H9 (cell line): ENCODE measurements at places on chromosomes 11 and 22. TPM values are rescaled to one million over a fixed set of nuclear protein-coding genes. Genes with fewer than 3 reads are reported as not detected.

OOSP2 gene
- not detected in 2 replicates for total RNA-seq

KRTAP5-2 gene
- total RNA-seq = not detected in 2 replicates

- DNase-seq = no peak
These were observed 133.1 kb upstream of the TBCEL start for GRCh38 chr11:120890609-120891320.

DNA sequence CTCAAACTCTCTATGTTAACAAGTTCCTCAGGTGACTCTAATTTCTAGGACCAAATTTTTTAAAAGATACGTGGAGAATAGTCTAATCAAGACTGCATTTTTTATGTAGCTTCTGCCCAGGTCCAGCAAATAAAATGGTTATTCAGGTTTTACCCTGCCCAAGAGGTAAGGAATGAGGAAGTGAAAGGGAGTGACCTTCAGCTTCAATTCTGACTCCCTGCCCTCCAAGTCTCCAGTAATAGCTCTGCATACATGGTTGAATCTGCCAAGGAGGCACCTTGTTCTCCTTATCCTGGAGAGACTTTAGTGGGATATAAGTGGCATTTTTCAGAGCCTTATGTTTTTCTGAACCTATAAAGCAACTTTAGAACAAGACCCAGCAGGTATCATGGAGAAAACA, 15.5 kb downstream of the MUC15 start:
- DNase-seq = no peak

DNA sequence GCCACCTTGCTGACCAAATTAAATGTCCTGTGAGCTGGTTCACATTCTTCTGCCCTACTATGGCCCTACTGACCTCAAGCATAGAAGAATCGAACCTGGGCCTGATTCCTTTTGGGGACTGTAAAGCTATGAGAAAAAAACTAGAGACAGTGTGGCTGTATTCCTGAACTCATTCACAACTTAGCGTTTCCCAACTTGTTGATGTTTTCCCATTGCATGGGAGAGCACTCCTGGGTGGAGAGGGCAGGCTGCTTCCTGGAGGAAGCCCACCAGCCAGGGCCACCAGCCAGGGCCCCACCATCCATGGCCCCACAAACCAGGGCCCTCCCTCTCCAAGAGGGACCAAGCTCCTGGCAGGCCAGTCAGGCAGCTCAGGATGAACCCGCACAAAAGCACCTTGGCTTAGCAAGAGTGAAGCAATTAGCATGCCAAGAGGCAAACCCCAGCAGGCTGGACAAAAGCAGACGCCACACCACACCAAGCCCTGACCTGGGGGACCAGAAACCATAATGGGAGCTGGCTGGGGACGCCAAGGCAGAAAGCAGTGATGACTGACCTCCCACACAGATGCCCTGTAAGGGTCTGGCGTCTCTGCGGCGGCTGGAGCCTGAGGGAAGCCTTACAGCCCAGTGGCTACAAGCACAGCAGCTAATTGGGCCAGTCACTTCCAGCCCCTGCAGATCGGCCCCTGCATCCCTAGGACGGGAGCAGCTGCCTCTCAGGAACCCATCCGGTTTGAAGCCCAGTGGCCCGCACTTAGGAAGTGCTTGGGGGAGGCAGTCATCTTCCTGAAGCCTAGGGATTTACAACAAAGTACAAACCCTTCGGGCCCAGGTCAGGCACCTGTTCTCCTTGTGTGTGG, 2.1 kb downstream of the CERK start:
- DNase-seq = peak; percentile 50

DNA sequence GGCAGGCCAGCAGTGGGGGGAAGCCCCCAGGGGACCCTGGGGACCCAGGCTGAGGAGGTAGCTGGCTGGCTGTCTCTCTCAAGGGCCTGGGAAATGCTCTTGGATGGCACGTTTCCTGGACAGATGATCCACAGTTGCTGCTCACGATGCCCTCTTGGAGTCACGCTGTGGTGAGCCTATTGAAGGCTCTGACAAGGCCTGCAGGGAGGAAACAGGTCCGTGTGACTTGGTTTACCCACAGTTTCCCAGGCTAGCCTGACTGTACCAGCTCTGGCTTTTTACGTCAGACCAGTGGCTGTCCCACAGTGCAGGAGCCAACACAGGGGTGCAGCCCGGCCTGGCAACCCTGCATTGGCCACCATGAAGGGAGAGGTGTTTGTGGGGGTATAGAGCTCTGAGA, 29.2 kb upstream of the PPARA start:
- DNase-seq = no peak

GRCh38 chr11:47950396-47950795, 30.0 kb upstream of the PTPRJ start:
- DNase-seq = no peak

TMPRSS4 gene
- total RNA-seq = not detected in 2 replicates

SMC1B gene
- 0.11 TPM in 1 of 2 replicates, not detected in the other for total RNA-seq

- DNase-seq = peak; percentile 90
These were observed 494.5 kb upstream of the LARGE1 start for GRCh38 chr22:34414467-34415440.

DGAT2 gene
- total RNA-seq = 2.6 and 2.8 TPM in 2 replicates

GRCh38 chr11:2566223-2567025, 121.6 kb downstream of the KCNQ1 start:
- DNase-seq = no peak

GRCh38 chr22:20422271-20423007, 15.2 kb downstream of the SCARF2 start:
- no peak for DNase-seq

DNA sequence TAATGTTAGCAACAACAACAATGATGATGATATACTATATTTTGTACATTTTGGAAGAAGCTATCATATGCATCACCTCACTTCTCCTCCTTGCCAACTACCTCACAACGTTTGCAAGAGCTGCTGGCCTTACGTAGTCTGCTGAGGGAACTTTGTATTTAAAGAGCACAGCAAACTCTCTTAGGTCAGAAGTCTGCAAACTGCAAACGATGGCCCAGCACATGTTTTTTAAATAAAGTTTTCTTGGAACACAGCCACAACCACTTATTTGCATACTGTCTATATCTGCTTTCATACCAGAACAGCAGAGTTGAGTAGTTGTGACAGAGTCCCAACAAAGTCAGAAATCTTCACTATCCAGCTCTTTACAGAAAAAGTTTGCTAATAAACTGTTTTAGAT, 261.7 kb downstream of the TENM4 start:
- DNase-seq = no peak

DNA sequence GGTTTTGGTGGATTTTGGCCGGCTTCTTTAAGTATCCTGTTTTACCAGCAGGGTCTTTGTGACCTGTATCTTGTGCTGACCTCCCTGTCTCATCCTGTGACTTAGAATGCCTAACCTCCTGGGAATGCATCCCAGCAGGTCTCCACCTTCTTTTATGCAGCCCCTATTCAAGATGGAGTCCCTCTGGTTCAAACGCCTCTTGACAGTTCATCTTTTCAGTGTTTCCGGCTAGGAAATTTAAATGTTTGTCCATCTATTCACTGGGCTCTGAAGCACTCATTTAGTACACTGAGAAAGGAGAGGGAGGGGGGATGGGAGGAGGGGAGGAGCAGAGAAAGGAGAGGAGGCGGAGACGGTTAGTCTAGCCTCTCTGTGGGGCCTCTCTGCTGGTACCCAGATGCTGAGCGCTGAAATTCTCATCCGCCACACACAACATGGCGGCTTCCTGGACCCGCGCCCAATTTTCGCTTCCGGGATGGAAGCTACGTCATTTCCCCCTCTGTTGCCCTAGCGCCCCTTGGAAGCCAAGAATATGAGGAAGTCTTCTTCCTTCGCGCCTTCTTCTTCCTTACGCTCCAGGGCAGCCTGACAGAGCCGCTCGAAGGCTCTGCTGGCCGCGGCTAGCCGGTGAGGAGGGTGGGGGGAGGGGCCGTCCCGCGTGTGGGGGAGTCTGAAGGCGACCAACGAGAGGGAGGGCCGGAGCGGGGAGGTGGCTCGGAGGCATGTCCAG, 69.0 kb upstream of the SYT13 start:
- DNase-seq = peak; percentile 93

DNA sequence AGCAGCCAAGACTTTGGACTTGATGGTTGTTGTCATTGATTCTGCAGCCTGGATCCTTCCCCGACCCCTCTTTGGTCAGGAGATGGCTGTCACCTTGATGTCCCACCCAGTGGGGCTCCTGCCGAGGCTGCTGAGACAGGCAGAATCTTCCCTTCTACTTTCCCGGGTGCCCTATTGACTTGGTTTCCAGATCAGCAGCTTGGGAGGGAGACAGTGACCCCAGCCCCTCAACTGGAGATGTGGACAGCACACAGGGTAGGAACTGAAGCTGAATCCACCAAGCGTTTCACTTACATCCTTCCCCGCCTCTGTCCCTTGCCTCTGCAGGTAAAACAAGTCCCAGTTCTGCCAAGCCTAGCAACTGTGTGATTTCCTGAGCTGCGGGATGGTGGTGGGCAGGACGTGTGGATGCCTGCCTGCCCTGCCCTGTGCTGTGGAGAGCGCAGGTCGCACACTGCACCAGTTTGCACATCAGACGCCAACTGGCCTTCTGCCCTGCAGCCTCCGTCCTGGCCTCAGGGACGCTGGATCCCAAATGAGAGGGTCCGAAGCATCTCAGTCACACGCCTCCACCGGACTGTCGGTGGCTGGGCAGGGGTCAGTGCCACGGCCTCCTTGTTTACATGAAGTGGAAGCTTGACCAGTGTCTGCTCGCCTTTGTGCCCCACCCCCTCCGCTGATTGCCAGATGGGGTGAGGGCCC, 34.6 kb downstream of the FAM83F start:
- no peak for DNase-seq

DNA sequence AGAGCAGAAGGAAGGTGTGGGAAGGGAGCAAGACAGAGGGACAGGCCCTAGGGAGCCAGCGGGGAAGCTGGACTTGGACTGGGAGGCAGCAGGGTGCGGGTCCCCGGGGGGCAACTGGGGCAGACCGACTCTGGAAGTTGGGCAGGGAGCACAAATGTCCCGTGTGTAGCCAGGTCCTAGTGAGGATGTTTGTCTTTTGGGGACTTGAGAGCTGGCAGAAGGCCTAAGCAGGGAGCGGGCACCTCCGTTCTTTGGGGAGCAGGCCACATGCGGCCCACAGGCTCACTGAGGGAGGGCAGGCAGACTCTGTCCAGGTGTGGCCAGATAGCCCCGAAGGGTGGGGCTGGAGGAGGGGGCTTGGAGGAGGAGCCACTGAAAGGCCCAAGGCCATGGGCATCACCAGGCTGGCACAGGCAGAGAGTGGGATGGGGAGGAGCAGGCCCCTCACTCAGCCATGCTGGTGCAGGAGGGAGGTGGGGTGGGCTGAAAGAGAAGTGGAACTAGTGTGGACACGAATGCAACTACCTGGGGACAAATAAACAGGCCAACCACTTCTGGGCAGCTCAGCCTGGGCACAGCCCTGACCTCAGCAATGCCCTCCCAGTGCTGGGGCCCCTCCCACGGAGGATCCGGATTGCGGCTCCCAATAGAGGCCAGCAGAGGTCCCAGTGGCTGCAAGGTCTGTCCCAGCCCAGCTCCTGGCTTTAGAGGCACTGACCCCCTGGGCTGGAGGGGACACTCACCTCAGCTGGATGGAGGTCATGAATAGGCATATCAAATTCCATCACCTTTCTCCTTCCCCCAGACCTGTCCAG, 1.3 kb upstream of the SCARF2 start:
- peak; percentile 57 for DNase-seq
